ENCODE measurements at places on chromosomes 5 and 9.

- no peak for DNase-seq
Measured at GRCh38 chr9:27460226-27461023, 63.7 kb upstream of the IFNK start.

DNA sequence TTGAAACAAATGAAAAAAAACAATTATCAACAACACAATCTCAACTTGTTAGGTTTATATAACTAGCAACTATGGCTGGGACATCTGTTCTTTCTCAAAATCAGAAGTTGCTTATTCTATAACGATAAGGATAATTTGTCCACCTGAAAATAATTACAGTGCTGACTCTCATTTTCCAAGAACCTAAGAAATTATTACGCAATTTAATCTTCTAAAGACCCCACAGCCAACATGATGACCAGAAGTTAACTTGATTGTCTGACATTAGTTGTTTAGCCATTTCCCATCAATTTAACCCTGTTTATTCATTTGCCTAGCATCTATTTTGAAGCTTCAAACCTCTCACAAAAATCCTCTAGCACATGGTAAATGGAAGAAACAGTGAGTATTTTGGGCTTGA is 293.8 kb downstream of the ELAVL2 start:
- no peak for DNase-seq

- DNase-seq = no peak
Measured at GRCh38 chr5:14569948-14570691, 11.5 kb upstream of the OTULINL start.

DNA sequence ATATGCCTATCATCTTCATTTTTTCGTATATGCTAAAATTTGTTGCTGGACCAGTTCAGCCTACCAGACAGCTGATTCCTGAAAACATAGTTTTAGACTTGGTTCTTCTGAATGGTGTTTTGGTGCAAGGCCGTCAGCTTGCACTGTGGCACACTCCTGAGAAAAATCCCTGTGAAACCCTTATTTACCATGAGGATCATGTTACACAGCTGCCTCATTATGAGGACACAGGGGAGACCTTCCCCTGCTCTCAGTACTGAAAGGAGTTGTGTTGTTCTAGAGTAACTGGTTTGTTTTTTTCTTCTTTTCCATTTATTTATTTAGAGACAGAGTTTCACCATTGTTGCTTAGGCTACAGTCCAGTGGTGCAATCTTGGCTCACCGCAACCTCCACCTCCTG is 37.6 kb downstream of the MAST4 start:
- no peak for DNase-seq

- no peak for DNase-seq
Measured at GRCh38 chr5:121525706-121526105, 326.0 kb upstream of the FTMT start.

DNA sequence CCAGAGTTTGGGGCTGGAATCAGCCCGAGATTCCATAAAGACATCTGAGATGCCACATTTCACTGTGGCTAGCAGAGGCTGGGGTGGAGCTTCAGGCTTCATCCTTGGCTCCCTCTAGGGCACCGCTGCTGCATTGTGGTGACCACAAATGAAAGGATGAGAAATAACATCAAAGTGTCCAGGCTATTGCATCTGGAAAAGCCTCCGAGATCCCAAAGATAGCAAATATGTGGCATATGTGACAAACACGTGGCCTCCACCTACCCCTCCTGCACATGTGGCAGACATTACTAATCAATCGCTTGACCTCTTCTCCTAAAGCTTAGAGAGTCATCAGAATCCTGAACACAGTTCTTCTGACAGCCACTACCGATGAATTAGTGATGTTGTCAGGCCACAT is 4.5 kb downstream of the SPARC start:
- DNase-seq = no peak

DNA sequence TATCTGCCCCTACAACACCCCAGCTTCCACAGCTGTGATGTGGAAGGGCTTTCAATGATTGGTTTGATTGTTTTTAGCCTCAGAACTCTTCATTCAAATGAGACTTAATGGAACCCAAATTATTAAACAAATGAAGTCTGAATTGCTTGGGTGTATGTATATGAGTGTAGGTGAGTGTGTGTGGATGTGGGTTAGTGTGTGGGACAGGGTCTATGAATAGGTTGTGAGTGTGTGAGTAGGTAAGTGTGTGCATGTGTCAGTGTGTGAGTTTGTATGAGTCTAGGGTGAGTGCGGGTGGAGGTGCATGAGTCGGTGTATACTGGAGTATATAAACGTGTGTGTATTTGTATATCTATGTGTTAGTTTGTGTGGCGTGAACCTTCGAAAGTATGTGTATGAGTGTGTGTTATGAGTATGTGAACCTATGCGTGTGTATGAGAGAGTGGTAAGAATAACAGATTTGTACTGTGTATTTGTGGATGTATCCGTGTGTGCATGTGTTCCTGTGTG is 26.9 kb downstream of the COL15A1 start:
- DNase-seq = no peak

GRCh38 chr5:143056339-143056704 is 286.1 kb downstream of the ARHGAP26 start:
- no peak for DNase-seq

- no peak for DNase-seq
Measured at GRCh38 chr5:144273232-144274027, 102.8 kb downstream of the KCTD16 start.

GRCh38 chr5:157535042-157535865 is 40.3 kb downstream of the ADAM19 start:
- DNase-seq = peak; percentile 59

- DNase-seq = no peak
Measured at GRCh38 chr5:108739376-108739775, 8.3 kb upstream of the FER start.

DNA sequence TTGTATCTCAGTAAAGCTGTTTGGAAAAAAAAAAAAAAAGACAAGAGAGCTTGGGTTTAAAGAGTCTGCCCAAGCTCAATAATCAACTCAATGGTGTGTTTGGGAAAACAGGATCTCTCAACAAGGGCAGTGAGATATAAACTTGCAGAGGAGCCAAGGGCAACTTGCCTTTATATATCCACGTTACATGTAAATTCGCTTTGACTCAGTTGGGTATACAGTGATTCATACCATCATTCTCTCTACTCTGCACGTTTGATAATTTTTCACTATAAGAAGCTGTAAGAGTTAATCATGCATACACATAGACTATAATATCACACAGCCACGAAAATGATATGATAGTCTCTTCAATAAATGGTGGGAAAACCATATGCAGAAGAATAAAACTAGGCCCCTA is 24.9 kb downstream of the ADAM19 start:
- no peak for DNase-seq

GRCh38 chr5:55593115-55593472 is 58.3 kb upstream of the PLPP1 start:
- no peak for DNase-seq

GRCh38 chr9:107809871-107810460 is 320.4 kb upstream of the KLF4 start:
- no peak for DNase-seq

DNA sequence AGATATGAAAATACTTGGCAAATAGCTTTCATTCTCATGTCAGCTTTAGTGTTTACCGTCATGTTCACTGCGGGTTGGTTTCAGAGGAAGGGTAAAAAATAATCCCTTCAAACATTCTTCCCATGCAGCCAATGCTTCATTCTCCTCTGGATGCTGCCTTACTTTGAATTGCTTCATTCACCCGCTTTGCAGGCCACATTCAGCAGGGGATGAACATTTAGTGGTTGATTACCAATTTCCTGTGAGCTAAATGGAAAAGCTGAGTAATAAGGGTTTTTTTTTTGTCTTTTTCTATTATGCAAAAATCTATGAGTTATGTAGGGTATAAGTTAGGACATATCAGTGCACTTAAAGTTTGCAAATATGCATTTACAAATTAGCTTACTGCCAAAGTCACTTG is 96.3 kb upstream of the MEF2C start:
- no peak for DNase-seq

GRCh38 chr5:119366540-119366881 is 10.7 kb downstream of the TNFAIP8 start:
- no peak for DNase-seq

GRCh38 chr9:107742531-107743309 is 253.2 kb upstream of the KLF4 start:
- no peak for DNase-seq

- DNase-seq = no peak
Measured at GRCh38 chr5:110321117-110321516, 405.4 kb downstream of the TMEM232 start.

GRCh38 chr5:11363631-11364178 is 540.5 kb downstream of the CTNND2 start:
- no peak for DNase-seq

DNA sequence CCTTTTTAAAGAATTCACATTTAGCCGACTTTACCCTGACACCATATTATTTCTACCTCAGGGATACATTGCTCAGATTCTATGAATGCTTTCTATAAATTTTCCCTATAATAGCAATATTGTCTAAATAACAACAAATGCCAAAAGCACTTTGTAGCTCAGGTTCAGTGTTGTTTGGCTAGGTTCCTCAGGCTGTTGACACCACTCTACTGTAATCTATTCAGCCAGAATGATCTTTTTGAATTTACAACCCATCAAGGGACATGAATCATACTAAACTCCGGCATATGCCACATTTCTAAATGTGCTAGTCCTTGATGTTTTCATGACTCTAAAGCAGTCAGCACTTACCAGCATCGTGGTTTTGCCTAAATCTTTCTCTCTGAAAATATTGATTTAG is 641.5 kb upstream of the CDH10 start:
- no peak for DNase-seq

- no peak for DNase-seq
Measured at GRCh38 chr5:111914966-111915636, 158.1 kb upstream of the NREP start.

- DNase-seq = no peak
Measured at GRCh38 chr5:13378091-13378490, 566.4 kb downstream of the DNAH5 start.

DNA sequence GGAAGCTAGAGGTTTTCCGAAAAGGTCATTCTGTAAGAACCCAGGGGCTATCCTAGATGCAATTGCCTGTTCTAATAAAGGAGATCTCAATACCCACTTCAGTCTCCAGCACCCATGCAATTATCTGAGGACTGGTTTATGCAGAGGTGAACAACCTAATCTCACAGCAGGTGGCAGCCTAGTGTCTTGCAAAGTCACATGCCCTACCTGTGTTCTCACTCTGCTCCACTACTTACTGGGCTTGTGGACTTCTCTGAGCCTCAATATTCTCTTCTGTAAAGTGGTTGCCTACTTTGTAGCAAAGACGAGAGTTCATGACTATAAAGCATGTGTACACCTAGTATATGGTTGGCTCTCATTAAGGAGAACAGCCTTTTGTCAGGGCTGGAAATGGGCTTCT is 21.0 kb upstream of the ALDH1B1 start:
- no peak for DNase-seq

DNA sequence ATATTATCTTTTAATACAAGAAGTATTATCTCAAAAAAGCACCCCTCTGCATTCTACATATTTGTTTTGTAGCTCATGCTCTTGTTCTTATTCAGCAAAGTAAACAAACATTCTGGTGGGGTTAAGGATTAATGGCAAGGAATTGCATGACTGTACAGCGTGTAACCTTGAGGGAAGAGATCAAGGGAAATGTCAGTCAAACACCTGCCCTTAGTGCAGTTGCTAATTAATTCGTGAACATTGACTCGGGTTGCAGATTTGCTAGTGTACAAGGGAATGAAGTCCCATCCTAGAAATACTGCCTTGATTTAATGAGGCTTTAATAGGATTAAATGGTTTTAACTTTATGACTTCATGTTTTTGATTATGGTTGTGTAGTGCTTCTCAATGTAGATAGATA is 1758.1 kb downstream of the MAT2B start:
- DNase-seq = no peak

- DNase-seq = no peak
Measured at GRCh38 chr5:169584998-169585451, 1.5 kb downstream of the SPDL1 start.

- DNase-seq = peak; percentile 52
Measured at GRCh38 chr9:35972093-35972492, 14.1 kb upstream of the OR2S2 start.

DNA sequence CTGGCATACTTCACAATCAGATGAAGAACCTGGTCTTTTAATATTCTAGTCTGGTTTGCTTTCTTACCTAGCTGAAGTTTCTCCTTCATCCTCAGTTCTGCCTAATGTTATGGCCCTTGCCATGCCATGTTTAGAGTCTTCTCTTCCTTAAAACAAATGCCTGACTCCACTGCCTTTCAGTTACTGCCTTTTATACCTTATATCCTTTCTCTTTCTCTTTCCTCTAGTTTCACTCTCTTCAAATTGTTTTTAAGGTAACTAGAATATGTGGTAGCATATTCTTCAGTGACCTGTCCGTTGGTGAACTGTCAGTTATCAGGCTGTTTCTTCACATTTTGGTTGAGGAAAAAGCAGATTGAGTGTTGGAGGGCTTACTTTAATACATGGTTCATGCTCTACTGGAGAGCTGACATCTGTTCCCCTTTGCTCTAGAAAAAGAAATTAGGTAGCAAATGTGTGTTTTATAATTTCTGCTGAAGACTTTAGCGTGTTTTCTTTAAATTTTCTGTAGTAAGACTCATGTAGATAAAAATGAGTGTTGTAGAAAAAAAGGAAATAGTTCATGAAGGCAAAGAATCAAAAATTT is 103.8 kb downstream of the DMXL1 start:
- no peak for DNase-seq

GRCh38 chr5:14326035-14326903 is 183.1 kb downstream of the TRIO start:
- no peak for DNase-seq

- DNase-seq = no peak
Measured at GRCh38 chr5:147801461-147801860, 18.9 kb upstream of the JAKMIP2 start.

GRCh38 chr5:169944115-169944514 is 36.2 kb downstream of the INSYN2B start:
- peak; percentile 35 for DNase-seq

- no peak for DNase-seq
Measured at GRCh38 chr5:58318468-58318867, 141.4 kb downstream of the PLK2 start.

GRCh38 chr5:15446552-15446951 is 53.4 kb upstream of the FBXL7 start:
- DNase-seq = no peak

DNA sequence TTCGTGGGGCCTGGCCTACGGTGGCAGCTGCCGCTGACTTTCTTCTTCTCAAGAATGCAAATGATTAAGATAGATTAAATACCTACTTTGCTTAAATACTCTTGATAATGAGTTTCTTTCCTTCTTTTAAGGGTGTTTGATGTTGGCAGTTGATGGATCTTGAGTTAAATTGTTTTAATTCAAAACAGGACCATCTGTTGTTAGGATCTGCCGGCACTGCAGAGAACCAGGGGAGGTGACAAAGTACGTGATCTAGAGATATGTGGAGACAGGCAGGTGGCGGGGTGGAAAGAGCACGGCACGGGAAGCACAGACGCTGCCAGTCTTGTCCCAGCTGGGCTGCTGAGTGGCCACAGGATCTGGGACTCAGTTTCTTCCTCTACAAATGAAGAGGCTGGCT is 37.9 kb downstream of the MED27 start:
- no peak for DNase-seq

- DNase-seq = no peak
Measured at GRCh38 chr5:180354966-180355365, 1.8 kb upstream of the GFPT2 start.

Data from left ventricle myocardium superior (tissue), 1 donor.